ENCODE measurements at places on chromosomes 1 and 21. TPM values are rescaled to one million over a fixed set of nuclear protein-coding genes. Genes with fewer than 3 reads are reported as not detected.

GRCh38 chr1:66729523-66729922 lies 22.7 kb upstream of the DYNLT5 start:
- DNase-seq = no peak

DNA sequence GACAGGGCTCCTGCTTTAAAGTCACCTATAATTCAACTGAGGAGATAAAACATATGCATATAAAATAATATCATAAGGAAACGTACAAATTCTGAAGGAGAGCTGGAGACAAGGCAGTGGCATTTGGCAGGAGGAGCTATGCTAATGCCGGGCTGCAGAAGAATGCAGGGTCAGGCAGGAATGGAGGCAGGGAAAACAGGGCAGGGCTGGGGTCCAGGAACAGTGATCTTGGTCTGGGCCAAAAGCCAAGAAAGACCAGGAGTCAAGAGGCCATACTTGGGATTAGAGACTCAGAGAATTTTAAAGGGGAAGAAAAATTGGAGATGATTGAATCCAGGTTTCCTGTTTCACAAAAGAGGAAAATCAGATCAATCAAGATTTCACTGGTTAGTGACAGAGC lies 20.0 kb upstream of the BRDT start:
- DNase-seq = peak; percentile 65

DNA sequence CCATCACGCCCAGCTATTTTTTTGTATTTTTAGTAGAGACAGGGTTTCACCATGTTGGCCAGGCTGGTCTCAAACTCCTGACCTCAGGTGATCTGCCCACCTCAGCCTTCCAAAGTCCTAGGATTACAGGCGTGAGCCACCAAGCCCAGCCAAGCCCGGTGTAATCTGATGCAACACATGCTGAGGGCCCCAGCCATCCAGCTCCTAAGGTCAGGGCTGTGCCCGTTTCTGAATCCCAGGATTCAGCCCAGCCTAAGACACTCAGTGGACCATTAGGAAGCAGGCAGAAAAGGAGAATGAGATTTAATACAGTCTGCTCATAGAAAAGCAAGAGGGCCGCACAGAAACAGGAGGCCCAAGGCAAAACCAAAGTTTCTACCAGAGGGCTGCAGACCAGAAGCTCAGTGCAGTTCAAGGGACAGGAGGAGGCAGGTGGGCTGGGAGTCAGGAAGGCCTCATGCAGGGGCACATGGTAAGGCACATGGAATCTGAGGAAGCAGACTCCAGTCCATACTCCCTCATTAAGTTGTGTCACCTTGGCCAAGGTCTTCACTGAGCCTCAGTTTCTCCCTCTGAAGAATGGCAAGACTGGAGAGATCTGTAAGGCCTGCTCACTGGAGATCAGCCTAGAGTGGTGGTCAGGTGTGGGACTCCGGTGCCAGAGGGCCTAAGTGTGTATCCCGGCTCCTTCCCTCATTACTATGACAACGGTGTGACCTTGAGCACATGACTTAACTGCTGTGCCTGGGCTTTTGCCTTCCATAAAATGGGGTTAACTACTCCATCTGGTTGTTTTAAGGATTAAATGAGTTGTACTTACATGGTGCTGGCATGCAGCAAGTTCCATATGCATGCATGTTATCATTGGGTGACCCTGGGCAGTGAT lies 2.4 kb upstream of the ADAM15 start:
- DNase-seq = no peak

DNA sequence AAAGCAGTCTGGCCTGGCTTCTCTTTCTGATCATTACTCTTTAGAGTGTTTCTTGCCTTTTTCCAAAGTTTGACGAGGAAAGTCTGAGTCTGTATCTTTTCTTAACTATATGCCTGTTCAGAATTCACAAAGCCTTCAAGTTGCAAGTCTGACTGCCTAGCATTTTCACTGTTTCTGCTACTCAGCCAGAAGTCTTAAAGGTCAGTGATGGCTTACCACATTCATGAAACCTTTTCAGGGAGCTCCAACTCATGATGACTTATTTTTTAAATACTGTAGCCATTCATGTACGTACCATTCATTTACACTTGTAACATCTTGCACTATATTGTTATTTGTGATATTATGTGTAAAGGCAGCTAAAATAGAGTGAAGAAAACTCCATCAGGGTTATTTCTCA lies 58.2 kb downstream of the TNFSF4 start:
- DNase-seq = no peak

- DNase-seq = no peak
Measured at GRCh38 chr21:20108976-20109540, 889.2 kb upstream of the NCAM2 start.

- DNase-seq = no peak
Measured at GRCh38 chr1:12132078-12132477, 34.7 kb upstream of the TNFRSF1B start.

FCRLB gene
- 0.74 TPM for total RNA-seq

ZZZ3 gene
- 55.1 TPM for total RNA-seq

FABP3 gene
- 14.4 TPM for total RNA-seq

SLAMF6 gene
- not detected for total RNA-seq

OLIG2 gene
- 0.17 TPM for total RNA-seq
